ENCODE measurements at places on chromosomes 12 and 14.
A peak's percentile ranks its signal among the peaks of the same experiment; 100 is the strongest.

DNA sequence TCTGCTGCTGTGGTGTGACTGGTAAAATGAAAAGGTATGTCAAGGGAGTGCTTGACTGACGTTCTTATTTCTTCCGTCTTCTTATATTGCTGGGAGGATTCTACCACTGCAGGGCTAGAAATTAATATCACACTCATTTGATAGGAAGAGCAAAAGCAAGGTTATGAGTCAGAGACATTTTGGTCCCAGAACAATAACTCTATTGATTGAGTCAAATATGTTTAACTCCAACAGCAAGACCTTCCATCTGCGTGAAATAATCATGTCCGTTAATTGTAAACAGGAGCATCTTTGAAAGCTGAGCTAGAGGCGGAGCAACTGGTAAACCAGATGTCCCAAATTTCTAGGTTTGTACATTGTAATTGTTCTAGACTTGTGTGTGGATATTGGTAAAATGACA, 1293.6 kb downstream of the AACS start:
- DNase-seq, result no peak

DNA sequence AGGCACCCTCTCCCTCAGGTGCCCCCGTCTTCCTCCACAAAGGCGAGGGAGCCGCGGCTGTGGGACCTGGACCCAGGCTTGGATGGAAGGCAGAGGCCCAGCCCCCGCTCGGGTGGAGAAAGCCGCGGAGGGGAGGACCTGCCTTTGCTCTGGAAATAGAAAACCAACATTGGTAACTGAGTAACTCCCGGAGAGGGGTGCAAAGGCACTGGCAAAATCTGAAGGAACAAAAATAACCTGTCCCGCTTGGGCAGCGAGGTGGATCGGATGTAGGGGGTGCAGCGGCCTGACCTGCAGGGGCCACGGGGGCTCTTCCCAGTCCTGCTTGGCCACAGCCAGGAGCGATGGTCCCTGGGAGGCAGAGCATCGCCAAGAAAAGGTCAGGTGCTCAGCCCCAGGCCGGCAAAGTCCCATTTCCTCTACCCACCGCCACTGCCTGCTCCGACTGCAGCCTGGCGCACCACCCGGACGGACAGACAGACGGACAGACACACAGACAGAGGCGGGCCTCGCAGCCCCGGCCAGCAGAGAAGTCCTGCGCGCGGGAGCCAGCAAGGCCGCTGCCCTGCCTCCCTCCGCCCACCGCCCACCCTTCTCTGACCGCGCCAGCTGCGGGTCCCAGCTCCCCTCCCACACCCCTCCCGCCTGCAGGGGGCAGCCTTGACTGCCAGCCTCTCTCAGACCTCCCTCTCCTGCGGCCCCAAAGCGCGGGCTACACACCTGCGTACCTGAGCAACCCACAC, 21.4 kb upstream of the TMEM106C start:
- DNase-seq, result no peak

GRCh38 chr12:53975479-53976152, 862 bp upstream of the HOTAIR start:
- DNase-seq, result no peak

DNA sequence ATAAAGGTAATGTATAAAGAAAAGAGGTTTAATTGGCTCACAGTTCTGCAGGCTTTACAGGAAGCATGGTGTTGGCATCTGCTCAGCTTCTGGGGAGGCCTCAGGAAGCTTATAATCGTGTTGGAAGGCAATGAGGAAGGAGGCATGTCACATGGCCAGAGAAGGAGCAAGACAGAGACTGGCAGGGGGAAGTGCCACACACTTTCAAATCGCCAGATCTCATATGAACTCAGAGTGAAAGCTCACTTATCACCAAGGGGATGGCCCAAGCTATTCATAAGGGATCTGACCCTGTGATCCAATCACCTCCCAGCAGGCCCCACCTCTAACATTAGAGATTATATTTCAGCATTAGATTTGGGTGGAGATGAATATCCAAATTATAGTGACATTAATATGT, 26.3 kb downstream of the LDHB start:
- DNase-seq, result no peak

DNA sequence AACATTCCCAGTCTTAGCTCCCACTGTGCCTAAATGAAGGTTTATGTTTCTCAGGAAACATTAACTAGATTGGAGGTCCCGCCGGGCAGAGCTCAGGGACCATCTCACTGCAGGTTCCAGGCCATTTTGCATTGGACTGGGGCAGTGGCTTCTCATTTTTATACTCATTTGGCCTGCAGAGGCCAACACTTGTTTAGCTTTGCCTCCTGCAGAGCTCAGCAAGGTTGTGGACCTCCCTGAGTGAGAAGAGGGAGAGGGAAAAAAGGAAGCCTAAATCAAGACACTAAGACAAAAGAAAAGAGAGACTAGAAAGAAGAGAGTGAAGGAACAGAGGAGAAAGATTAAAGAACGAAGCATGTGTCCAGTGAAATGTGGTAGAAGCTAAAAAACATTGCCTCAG, 280.3 kb downstream of the AKAP6 start:
- DNase-seq, result no peak

GRCh38 chr14:50353126-50353525, 41.0 kb downstream of the DMAC2L start:
- no peak for DNase-seq

GRCh38 chr12:76446090-76446489, 97.9 kb upstream of the BBS10 start:
- DNase-seq, result no peak

GRCh38 chr12:18828483-18828882, 90.6 kb downstream of the CAPZA3 start:
- DNase-seq, result no peak

GRCh38 chr12:66235626-66236281, 46.7 kb downstream of the IRAK3 start:
- no peak for DNase-seq

DNA sequence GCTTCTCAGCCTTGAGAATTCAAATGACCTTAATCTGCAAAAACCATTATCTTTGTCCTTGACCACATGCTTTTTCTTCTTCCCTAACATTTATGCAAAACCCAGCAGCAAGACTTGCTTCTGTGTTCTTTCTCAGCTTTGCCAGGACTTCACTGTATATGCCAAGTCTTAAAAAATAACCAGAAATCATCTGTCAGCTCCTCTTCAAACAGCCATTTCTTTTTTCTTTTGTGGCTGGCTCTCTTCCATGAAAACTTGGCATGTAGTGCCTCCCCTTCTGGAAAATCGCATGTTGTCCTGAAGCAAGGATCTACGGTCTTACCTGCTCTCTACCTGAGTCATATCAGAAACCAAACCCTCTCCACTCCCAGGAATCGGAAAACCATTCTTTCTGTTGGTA, 364.9 kb downstream of the RPS29 start:
- DNase-seq, result no peak

- peak; percentile 88 for DNase-seq
Measured at GRCh38 chr12:59322473-59322872, 273.4 kb upstream of the SLC16A7 start.

GRCh38 chr14:67485501-67486095, 2.9 kb downstream of the TMEM229B start:
- no peak for DNase-seq

DNA sequence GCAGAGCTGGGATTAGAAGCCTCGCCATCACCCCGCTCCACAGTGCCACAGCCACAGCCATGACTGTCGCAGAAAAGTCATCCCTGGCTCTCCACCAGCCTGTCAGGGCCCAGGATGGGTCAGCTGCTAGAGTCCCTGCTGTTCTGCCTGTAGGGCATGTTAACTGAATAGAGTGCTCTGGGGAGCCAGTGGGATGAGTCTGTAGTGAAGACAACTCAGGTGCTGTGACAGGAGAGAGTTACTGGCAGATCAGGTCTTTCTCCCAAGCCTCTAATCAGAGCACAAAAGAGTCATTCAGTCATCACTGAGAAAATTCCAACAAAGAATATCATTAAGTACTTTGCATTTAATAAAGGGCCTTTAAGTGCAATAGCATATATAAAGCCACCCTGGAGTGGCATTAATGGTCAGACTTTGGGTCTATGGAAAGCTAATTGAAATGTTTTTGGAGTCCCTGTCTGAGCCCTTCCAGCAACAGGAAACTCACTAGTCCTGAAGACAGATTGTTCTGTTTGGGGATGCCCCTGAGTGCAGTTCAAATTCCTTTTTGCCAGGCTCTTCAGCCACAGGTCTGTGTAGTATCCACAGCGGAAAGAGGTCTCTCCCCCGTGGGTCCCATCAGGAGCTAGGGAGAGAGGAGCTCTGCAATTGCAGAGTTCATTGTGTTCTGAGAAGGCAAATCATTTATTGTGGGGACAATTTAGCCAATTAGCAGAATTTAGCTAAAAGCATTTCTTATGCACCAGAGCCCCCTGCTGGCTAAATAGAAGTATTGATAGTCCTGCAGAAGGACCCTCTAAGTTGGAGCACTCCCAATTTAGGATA, 45.2 kb upstream of the C14orf132 start:
- peak; percentile 65 for DNase-seq

GRCh38 chr12:62679608-62680007, 213.0 kb downstream of the MON2 start:
- no peak for DNase-seq

GRCh38 chr14:77018785-77019184, 9.7 kb downstream of the IRF2BPL start:
- no peak for DNase-seq

GRCh38 chr14:65169351-65169750, 67.0 kb upstream of the MAX start:
- peak; percentile 66 for DNase-seq

GRCh38 chr14:74650927-74651686, 39.1 kb upstream of the LTBP2 start:
- DNase-seq, result no peak

DNA sequence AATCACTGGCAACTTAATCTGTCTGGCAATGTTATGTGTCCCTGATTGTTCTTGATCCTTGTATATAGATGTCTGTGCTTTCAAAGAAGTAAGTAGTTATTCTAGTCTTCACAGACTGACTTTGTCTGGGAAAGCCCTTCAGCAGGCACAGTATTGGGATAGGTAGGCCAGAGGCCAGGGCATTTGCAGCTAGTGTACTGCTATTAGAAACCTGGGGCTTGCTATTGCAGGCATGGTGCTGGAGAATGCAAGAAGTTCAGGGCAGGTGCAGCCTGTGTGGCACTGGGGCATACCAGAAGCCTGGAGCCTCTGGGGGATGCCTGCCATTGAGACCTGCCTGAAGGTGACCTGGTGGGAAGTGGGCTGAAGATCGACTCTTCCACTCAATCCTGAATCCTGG, 96.3 kb downstream of the TMTC3 start:
- DNase-seq, result no peak

DNA sequence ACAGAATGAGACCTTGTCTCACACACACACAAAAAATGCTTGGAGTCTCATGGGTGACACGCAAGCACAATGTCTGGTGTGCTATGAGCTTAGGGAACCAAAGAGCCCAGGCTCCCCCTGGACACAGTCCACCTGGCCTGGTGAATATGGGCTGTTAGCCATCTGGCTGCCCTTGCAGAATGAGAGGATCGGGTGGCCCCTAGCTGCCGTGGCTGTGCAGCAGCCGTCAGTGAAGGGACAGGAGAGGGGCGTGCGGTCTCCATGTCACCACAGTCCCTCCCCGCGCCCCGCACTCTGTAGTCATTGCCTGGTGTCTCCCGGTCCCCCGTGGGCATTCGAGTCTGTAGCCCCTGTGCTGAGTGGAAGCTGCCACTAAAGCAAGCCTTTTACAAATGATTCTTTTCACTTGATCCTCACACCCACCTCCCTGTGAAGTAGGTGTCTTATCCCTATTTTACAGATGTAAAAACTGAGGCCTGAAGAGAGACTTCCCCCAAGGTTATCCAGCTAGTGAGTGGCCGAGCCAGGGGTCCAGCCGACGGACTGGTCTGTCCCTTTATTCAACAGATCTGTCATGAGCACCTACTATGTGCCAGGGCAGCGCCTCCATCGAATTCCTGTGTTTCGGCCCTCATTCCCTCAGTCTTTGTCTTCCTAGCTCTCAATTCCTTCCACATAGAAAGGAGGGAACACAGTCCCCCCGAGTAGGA, 18.8 kb downstream of the MVK start:
- DNase-seq, result no peak

DNA sequence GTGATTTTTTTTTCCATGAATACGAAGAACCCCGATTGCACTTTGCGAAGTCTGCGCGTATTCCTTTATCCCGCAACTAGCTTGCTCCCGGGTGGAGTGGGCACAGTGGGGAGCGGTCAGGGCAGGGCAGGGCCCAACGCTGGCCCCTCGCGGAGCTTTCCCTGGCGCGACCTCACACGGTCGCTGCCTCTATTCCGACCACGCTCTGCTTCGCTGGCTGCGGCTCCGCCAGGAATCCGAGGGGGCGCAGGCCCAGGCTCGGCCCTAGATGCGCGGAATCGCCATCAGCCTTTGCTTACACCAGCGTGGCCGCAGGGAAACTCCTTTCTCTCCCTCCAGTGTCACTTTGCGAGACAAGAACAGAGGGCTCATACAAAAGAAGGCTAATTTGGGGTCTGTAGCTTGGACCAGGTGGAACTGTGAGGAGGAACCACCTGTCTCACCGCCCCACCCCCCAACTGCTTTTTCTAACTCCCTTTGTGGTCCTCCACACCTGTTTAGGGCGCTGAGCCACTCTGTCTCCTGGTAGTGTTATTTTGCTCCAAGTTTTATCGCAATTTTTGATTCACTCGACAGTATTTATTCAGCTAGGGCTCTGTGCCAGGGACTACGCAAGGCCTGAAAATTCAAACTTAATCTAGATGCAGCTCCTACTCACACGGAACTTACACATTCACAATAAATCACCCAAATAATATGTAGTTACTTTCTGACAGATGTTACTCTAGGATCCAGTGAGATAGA, 3.1 kb upstream of the NKX2-1 start:
- DNase-seq, result no peak

GRCh38 chr14:37591311-37591940, 3.6 kb downstream of the FOXA1 start:
- DNase-seq, result no peak
